ENCODE measurements at places on chromosomes 6 and 20.

DNA sequence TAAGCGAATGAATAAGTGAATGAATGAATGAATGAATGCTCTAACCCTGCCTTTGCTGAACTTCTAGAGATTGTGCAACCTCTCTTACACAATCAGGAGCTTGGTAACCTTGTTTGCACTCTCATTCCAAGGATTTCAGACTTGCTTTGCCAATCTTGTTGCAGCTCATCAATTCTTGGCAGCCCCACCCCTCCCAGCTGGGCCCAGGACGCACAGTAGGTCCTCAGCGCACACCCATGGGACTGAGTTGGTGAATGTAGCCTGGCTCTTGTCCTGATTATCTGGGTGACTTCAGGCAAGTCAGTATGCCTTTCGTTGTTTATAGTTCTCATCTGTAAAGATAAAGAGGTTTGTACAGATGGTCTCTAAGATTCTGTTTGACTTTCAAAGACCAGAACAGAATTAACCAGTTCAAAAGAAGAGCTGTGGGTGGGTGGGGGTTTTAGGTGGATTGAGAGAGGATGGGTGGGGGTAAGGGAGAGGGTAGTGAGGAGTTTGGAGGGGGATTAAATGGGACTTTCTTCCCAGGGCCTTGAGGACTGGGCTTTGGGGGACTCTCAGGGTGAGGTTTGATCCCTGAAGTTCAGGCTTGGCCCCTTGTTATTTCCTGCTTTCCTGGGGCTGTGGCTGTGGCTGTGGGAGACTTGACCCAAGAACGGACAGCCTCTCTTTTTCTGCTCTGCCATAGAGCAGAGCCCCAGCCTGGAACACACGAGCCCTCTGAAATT lies 33.2 kb downstream of the VEGFA start:
- DNase-seq: no peak

DNA sequence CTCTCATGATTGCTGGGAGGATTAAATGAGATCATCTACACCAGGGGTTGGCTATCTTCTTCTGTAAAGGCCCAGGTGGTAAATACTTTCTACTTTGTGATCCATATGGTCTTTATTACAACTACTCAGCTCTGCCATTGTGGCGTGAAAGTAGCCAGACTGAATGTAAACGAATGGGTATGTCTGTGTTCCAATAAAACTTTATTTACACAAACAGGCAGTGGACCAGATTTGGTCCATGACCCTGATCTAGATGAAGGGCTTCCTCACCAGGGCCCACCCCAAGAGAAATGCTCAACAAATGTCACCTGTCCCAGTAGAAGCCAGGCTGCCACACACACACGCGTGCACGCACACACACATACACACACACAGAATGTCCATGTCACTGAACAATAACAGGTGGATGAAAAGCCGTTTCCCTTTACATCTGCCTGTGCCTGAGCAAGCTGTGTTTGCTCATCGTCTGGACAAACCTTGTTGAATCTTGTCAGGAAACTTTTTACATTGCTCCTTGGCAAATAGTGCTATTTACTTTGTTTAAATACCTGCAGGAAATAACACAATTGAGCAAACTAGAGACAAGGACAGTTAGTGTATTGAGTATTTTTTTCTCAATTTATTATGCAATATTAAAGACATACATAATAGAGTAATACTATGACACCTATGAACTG lies 114.3 kb downstream of the EYA2 start:
- no peak for DNase-seq

- DNase-seq: no peak
Measured at GRCh38 chr20:7090811-7091210, 323.3 kb downstream of the BMP2 start.

GRCh38 chr20:50409495-50409894 lies 100.7 kb upstream of the PTPN1 start:
- no peak for DNase-seq

GRCh38 chr6:144745439-144745838 lies 460.3 kb downstream of the UTRN start:
- no peak for DNase-seq

GRCh38 chr20:4681401-4681800 lies 40.3 kb upstream of the PRND start:
- DNase-seq: no peak

DNA sequence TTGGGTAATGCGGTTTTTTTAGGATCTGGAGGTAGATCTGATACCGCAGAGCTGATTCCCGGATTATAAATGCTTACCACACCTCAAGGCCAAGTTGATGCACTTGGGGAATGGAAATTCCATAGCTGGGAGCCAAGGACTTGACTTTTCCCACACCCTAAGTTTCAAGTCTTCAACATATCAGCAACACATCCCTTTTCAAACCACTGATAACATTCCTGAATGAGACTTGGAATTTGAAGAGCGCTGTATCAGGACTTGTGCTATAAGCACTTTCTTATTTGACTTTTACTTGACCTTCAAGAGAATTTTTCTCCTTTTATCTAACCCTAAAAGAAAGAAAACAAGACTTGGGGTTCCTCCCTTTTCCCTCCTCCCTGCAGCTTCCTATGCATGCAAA lies 90.6 kb upstream of the NAA20 start:
- DNase-seq: no peak

GRCh38 chr6:166437661-166438060 lies 54.9 kb upstream of the MPC1 start:
- DNase-seq: no peak

- no peak for DNase-seq
Measured at GRCh38 chr6:113860181-113860955, 3.2 kb downstream of the MARCKS start.

- no peak for DNase-seq
Measured at GRCh38 chr6:129282019-129282418, 399.1 kb downstream of the LAMA2 start.

DNA sequence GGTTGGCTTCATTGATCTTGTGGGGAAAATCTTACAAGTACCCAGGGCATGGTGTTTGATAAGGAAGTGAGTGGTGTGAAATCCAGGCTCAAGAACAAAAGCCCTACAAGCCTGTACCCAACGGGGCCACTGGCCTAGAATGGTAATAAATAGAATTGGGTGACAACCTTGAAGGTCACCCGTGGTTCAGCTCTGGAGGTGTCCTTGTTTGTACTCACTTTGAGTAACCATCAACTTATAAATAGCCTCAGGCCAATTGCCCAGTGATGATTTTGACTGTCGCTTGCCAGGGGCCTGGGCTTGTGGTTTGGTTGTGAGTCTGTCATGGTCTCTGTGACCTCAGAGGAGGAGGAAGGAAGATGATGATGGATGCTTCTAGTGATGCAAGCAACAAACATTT lies 87.8 kb downstream of the PHACTR3 start:
- DNase-seq: no peak

DNA sequence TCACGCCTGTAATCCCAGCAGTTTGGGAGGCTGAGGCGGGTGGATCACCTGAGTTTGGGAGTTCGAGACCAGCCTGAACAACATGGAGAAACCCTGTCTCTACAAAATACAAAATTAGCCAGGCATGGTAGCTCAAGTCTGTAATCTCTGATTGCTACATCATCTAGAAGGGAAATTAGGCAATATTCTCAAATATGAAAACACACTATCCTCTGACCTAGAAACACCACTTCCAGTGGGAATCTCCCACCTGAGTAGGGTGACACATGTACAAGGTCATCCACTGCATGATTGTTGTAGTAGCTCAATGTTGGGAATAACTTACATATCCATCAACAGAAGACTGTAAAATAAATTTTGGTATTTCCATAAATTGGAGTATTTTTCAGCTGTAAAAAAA lies 19.1 kb upstream of the SIRPD start:
- DNase-seq: no peak

GRCh38 chr20:53070706-53071392 lies 98.7 kb downstream of the TSHZ2 start:
- no peak for DNase-seq

GRCh38 chr6:168061269-168062210 lies 17.5 kb downstream of the FRMD1 start:
- DNase-seq: no peak

DNA sequence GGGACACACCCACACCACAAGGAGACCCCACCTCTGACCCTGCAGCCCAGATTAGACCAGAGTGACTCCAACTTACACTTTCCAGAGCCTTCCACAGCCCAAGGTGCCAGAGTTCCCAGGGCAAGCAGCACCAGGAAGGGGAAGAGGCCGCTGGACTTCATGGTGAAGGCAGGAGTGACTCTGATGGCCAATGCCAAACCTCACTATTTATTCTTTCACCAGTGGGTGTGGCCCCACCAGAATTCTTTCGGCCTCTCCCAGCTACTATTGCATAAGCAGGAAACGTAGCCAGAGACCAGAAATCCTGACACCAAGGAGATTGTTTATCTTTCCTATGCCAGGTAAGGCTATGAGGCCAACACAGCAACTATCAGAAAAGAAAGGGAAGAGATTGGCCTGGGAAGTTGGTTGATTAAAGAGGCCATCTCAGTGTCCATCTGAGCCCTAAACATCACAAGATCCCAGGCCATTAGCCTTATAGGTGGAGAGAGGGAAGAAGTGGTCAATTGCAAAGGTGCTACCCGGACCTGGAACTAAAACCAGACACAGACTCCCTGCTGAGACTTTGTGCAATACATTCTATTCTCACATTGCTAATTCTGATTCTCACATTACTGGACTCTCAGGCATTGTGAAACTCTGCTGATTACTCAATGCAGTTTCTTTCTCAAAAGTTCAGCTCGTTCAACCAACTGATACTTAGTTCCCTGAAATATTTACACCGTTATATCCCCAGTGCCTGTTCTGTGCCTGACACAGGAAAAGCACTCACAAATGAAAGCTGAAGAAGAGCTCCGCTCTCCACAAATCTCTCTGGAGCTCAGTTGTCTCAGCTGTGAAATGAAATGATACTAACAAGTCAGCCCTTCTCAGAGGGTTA lies at the start of gene SLPI:
Gene SLPI, minus strand, starts transcription at position 182 of the 880 bp plus-strand sequence. Its CDS starts 21 bp downstream, at position 161.
- DNase-seq: no peak

GRCh38 chr6:18183766-18184165 lies 28.5 kb downstream of the KDM1B start:
- DNase-seq: no peak

DNA sequence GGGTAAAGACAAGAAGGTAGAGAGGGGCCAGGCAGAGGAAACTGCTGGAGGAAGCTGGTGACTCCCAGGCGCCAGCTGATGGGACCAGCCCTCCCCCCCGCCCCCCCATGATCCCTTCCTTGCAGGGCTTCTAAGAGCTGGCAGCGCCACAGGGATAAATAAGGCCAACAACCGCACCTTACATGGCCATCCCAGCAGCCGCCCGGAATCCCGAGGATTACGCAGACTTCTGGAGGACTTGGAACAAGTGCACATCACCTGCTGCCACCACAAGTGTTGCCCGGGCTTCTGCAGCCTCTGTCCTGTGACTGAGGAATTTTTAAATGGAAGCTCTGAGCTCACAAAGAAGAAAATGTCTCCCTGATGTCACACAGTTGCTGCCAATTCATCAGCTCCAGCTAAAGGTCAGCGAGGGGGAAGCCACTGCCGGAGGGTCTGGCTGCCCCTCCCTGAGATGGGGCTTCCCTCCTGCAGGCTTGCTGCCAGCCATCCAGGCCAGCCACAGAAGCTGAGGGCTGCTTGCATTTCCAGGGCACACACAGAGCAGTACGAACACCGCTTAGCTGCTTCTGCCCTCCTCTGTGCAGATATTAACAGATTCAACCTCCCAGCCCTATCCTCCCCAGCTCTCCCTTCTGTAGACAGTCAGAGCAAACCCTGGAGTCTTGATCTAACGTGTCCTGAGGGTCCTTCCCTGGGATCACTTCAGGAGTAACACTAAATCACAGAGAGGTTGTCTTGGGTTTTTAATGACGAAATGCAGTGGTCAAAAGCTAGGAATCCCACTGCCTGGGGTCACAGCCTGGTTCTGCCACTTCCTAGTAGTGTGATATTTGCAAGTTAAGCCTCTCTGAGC lies 38.6 kb upstream of the PIM1 start:
- DNase-seq: no peak

DNA sequence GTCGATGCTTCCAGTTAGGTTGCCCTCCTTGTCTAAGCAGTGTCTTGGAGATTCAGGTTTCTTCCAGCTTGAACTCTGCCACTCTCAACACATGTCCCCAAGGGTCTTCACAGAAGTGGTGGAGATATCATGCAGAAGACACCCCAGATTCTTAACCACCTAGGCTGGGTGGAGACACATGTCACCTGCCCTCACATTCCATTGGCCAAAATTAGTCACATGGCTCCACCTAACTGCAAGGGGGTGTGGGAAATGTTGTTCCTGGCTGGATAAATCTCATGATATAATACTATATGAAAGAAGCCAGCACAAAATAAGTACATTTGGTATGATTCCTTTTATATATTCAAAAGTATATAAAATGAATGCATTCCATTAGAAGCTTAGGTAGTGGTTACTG lies 52.9 kb upstream of the SNRPB2 start:
- no peak for DNase-seq

DNA sequence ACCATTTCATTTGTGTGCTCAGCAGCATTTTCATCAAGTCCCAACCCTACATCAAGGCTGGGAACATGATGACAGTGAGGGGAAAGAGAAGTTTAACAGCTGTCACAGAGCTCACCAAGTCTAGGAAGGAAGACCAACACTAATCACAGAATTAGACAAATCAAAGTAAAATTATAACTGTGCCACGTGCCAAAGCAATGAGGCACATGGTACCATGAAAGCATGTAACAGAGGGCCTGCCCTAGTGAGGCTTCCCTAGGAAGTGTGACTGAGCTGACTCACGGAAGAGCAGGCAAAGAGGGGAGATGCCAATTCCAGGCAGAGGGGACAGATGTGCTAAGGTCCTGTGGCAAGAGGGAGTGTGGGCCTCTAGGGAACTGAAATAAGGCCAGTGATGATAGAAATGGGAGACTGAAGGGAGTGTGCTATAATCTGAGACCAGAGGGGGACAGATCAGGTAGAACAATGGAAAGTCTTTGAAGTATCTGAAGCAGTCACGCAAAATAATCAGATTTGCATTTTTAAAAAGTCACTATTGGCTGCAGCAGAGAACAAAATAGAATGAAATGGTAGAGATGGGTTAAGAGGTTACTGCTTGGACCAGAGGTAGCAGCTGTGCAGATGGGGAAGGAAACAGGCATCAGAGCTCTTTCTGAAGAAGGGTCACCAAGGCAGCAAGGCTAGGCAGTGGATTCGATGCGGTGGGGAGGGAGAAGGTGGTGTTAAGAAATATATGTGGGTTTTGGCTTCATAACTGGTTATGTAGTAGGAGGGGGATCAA lies 86.8 kb downstream of the GPR6 start:
- no peak for DNase-seq

DNA sequence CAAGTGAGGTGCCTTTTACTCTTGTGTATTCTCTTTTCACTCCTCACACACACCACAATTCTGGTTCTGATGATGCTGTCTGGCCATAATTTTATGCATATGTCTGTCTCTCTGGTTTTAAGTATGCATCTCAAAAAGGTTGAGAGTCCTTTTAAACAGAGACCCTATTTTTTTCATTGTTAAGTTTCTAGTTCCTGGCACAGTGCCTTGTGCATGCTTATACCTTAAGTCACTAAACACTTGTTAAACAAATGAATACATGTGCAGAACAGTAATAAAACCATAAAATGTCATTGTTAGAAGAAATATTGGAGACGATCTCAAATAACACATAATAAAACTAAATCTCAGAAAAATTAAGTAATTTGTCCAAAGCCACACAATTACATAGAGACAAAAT lies 7.9 kb downstream of the ROS1 start:
- no peak for DNase-seq

GRCh38 chr6:130934848-130935585 lies 107.8 kb downstream of the SMLR1 start:
- DNase-seq: no peak

- DNase-seq: no peak
Measured at GRCh38 chr6:109944448-109944847, 33.7 kb upstream of the GPR6 start.
